CD4-positive, alpha-beta T cell treated with Interleukin-4 for 4 hours (primary cell): ENCODE measurements at places on chromosomes 4 and X.
A peak's percentile ranks its signal among the peaks of the same experiment; 100 is the strongest.

DNA sequence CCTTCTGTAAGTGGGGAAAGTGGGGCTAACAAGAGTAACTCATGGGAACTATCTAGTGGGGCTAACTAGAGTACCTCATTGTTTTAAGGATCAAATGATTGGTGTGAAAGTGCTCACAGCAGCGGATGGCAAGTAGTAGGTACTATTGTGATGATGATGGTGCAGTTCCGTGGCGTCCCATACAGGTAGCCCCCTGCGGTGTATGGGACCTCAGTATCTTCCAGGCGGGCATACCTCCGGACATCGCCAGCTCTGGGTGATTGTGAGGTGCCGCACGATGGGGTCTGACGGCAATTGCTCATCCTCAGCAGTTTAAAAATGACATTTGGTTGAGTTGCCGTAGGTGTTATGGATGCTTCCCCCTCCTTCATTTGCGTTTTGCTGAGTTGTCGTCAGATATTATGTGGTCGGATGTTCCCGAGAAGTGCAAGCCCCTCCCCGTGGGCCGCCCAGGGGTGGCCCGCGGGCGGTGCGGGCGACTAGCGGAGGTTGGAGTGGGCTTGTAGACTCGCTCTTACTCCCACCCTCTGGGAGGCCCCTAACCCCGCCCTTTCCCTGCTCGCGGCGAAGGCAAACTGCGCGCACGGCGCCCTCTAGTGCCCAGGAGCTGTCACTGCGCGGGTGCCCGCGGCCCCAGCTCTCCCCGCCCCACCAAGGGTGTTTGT lies 18.3 kb upstream of the GPR101 start:
- DNase-seq = peak; percentile 79

DNA sequence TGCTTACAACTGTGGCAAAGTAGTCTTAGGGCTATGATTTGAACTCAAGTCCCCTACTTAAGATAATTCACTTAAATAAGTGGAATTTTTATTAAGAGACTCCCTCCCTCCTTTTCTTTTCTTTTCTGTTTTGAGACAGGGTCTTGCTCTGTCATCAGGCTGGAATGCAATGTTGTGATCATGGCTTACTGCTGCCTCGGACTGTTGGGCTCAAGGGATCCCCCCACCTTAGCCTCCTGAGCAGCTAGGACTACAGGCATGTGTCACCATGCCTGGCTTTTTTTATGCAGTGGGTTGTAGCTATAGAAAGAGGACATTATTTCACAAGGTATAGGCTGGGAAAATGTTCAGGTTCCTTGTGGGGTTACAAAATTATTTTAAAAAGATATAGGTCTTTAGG lies 19.2 kb downstream of the DIAPH2 start:
- DNase-seq = no peak

DNA sequence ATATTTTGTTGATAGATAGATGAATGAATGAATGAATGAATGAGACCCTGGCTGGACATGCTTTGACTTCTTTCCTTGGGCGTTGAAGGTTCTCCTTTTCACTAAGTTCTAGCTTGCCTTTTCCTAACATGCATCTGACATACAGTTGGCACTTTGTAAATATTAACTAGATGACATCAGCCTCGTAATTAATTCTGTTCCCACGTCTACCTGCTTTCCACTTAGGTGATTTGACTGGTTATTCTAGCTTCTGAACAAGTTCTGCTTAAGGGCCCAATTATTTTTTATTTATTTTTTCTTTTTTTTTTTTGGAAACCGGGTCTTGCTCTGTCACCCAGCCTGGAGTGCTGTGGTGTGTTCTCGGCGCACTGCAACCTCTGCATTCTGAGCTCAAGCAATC lies 13.9 kb upstream of the RASL11B start:
- no peak for DNase-seq

GRCh38 chrX:136636121-136636520 lies 11.8 kb upstream of the CD40LG start:
- DNase-seq = no peak

DNA sequence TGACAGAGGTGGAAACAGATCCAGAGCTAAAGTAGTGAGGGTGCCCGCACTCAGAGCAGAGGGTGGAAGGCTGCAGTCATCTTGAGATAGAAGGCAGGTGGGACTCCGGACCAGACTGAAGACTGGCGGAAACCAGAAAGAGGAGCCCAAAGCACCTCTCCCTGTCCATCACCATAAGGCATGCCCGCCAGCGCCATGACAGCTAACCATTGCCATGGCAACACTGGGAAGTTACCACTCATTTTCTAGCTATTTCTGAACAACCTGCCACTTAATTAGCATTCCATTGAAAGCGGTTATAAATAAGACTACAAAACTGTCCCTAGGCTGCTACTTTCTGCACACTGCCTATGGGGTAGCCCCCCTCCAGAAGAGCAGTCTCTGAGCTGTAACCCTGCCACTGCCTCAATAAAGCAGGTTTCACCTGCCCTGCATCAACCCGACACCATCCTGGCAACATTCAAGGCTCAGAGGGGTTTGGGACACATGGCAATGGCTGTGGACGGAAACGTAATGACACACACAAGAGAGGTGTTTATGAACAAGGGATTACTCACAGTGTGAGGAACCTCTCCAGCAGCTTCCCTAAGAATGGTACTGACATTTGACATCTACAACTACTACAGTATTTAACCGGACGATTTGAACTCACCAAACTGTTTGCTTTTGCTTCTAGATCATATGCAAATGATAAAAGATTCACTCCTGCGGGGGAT lies 27.8 kb upstream of the FGFBP2 start:
- no peak for DNase-seq

DNA sequence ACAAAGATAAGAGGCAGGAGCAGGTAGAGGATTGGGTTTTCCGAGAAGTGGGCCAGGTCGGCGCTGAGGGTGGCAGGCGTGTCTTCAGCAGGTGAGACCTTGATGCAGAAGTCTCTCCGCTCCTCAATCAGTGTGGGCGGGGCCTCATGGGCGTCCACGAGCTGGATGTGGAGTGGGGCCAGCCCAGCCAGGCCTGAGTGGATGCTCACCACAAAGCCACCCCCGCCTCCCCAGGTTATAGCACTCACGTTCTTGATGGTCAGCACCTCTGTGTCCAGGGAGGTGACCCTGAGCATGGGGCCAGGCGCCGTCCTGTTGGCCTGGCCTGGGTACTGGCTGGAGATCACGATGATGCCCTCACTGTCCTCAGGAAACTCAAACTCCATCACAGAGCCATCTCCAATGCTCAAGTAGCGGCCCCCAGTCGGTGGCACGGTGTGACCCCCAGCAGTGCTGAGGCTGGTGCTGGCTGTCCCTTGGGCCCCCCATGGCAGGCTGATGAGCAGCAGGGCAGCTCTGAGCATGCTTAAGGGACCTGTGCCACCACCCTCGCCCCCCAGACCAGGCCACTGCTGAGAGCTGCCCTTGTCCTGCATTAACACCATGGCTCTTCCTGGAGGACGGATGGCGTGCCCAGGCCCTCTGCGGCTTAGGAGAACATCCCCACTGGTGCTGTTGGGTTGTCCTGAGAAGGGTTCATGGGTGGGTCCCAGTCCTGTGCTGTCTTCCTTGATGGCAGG lies 1.9 kb downstream of the SLC10A3 start:
- no peak for DNase-seq

- no peak for DNase-seq
Observed at GRCh38 chrX:118550792-118551191, 55.2 kb downstream of the DOCK11 start.

- no peak for DNase-seq
Observed at GRCh38 chr4:109211671-109212070, 90.8 kb downstream of the COL25A1 start.

- peak; percentile 24 for DNase-seq
Observed at GRCh38 chr4:109977854-109978501, 65.3 kb downstream of the EGF start.

- no peak for DNase-seq
Observed at GRCh38 chrX:155745792-155746191, 133.0 kb upstream of the TMLHE start.

DNA sequence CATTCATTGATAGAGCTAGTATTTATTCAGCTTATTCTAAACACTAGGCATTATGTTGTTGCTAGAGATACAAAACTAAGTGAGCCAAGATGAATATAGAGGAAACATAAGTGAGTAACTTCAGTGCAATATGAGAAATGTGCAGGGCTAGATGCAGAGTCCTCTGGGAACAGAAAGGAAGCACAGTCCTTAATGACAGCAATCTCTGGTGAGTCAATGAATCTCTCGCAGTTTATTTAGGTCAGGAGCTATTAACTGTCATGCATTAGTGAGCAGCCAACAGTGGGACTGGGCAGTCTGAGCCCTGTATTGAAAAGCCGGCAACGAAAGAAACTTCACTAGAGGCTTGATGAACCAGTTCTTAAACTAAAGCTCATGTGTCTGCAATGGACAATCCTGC lies 598.1 kb upstream of the MAGEB2 start:
- DNase-seq = no peak

- DNase-seq = no peak
Observed at GRCh38 chrX:52977953-52978352, 19.6 kb upstream of the FAM156A start.

- DNase-seq = no peak
Observed at GRCh38 chr4:1720163-1720983, 750 bp downstream of the TMEM129 start.

DNA sequence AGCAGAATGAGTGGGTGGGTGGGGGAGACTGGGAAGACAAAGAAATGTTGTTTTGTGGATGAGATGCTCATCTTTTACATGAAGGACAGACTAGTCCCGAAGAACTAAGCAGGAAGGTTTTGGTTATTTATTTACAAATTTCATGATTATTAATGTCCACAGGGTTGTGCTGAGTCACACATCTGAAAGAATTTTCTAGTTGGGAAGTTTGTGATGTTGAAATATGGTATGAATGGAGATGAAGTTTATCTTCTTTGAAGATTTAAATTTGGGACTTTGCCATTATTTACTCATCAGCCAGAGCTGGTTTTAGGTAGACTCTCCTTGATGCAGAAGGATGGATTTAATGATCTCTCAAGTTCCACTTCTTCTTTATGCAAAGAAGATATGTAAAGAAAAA lies 75.5 kb downstream of the MOSPD2 start:
- no peak for DNase-seq

DNA sequence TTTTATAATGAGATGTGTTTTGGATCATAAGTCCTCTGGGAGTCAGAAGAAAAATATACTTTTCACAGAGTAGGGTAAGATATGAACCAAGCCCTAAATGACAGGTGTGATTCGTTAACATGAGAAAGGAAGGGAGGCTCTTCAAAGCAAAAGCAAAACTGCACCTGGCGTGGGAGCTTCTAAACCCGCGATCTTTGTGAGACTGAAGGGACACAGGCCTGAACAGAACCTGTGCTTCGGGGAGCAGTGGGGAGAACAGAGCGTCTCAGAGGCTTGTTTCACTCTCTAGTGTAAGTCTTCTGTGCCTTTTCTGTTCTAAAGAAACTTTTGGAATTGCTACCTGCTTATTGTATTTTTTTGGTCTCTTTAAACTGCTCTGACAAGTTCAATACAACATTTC lies 30.2 kb upstream of the CYP4V2 start:
- peak; percentile 11 for DNase-seq

DNA sequence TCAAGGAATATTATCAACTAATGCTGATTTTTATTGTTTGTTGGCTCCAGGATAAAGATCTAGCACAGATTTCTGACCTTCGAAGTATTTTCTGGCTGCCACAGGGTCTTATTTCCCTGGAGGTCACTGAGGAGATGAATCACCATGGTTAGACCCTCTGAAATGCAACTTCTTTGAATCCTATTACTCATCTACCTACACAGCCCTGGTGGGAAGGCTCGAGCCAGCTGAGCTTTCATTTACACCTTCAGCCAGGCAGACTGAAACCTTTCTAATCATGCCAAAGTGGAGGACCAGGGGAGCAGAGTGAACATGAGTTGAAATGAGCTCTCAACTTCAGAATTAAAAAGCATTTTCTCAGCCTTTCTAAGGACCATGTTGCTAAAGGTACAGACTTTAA lies 130.5 kb downstream of the SMIM20 start:
- no peak for DNase-seq

DNA sequence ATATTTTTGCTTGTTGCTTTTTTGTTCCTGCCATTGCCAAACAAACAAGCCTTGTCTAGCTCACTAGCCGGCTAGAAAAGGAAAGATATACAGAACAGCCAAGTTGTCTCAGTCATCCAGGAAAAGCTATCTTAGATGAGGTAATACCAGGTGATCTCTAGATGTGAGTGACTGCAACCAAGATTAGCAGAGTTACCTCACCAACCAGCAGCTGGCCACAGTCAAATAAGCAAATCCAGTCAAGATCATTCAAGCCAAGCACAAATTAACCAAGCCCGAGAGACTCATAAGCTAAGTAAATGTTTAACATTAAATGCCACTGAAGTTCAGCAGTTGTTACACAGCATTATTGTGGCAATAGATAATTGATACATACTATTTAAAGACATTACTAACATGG lies 108.6 kb downstream of the CENPC start:
- no peak for DNase-seq

DNA sequence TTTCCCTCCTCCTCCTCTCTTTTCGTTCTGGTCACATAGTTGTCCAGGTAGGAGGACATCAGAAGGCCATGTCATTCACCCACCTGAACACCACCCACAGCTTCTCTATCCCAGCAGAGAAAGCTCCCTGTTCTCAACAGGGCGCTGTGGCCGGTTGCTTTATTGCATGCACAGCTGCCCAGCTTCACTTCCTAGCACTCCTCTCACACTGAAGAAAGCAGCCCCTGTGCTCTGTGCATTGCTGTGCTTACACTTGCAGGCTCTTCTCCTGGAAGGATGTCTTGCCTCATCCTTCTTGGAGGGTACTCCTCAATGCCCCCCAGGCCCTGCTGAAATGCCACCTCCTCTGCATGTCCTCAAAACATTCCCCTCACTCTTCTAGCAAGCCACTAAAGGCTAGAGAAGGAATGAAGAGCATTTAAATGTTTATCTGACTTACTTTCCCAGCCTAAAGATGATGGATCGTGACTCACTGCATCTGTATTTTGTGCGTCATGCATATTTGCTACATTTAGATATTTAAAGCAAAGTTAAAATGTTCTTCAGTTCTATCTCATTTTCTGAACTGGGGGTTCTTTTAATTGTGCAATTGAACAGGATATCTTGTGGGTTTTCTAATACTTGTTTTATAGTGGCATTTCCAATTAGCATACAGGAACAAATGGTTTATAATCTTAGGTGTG lies 186.4 kb upstream of the PUDP start:
- DNase-seq = no peak

DNA sequence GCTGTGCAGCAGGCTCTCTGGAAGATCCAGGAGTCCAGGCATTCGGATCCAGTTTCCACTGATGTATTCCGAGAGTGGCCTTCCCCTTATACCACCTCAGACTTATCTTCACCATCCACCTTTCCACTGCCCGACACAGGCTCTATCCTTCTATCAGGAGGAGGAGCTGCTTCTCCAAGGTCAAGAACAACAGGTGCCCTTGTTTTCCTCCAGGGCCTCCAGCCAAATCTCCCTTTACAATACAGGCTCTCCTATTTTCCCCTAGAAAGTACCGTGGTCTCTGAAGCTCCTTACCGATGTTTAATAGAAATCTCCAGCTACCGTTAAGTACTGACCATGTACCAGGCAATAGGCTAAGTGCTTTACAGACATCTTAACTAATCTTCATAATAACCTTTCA lies 61.3 kb downstream of the AFAP1 start:
- DNase-seq = no peak

DNA sequence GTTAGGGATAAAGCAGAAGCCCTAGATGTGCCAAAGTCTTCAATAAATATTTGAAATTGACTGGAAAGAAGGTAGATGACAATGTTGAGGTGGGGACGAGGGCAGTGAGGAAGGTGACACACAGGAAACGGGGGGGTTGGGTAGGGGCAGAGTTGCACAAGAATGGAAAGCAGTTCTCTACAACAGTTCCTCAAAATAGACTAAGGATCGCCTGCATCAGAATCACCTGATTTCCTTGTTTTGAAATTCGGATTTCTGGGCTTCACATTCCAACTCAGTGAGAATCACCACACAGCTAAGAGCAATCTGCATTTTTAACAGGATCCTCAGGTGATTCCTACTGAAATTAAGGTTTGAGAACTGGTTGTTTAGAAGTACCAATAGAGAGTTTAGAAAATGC lies 70.6 kb downstream of the ARFIP1 start:
- peak; percentile 30 for DNase-seq
